ENCODE measurements at places on chromosomes 3 and 15.

- no peak for DNase-seq
These were observed 77.6 kb upstream of the POMGNT2 start for GRCh38 chr3:43183456-43183855.

DNA sequence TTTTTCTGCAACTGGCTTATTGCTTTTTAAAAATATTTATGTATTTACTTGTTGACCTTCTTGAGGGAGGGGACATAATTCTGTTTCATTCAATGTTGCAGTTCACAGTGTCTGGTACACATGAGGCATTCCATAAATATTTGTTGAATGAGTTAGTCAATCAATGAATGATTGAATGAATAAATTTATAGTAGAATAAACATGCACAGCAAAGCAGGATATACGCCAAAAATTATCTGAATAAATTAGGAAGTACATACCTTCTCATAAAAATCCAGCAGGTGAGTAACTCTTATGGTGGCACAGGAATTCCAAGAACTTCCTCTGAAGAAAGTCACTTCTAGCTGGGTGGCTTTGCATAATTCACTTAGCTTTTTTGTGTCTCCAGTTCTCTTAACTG lies 469.4 kb upstream of the ATP11B start:
- no peak for DNase-seq

DNA sequence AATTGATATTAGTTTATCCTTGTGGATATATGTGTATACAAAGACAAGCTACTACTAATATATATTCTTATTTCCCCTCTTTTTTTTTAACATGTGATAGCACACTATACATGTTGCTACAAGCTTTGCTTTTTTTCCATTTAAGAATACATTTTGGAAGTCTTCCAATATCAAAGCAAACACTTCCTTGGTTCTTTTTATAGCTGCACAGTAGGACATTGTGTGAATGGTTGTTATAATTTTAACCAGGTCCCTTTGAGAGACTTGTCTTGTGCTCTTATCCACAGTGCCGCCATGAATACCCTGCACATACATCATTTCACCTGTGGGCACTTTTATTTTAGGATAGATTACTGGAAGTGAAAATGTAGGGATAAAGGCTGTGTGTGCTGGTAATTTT lies 88.7 kb downstream of the CACNA2D3 start:
- DNase-seq = peak; percentile 91

DNA sequence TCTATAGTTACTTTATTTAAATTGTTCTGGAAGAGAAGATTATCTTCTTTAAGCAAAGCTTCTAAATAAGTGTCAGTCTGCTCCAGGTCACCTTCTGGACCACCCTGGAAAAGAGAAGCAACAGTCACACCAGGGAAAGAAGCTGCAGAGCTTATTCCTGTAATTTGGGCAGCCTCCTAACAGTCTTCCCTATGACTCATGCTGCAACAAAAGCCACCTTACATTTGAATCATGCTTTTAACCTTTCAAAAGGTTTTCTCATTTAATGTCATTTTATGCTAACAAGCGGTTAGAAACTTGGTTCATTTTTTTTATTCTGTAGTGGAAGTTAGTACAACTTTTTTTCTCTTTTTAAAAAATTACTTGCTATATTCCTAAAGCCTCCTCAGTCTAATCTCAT lies 5.3 kb upstream of the GUCA1C start:
- no peak for DNase-seq

- no peak for DNase-seq
These were observed 15.0 kb downstream of the TAGLN3 start for GRCh38 chr3:112013784-112014143.

DNA sequence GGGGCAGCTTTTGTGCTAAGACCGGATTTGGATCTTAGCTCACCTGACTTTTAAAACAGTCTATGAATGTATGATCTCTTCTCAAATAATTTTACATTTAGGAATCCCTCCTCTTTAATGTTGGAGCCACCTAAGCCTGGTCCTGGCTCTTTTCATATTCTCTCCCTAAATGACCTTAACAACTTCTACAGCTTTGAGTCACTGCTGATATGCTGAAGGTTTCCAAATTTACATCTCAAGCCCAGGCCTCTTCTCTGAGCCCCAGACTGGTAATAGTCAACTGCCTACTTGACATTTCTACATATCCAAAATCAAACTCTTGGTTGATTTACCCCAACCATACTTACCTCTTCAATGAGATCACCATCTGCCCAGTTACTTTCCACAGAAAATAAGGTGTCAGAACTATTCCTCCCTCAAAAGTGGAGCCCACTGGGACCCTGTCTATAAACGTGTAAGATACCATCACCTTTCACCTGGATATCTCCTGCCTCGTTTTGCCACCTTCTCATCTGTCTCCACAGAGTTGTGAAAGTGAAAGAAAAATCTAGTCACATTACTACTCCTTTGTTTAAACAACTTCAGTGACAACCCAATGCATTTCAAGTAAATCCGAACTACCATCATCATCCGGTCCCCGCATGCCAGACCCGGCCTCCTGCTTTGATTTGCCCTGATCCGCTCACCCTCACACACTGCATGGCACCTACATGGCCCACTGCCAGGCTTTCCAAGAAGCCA lies 48.8 kb downstream of the UBP1 start:
- DNase-seq = no peak

DNA sequence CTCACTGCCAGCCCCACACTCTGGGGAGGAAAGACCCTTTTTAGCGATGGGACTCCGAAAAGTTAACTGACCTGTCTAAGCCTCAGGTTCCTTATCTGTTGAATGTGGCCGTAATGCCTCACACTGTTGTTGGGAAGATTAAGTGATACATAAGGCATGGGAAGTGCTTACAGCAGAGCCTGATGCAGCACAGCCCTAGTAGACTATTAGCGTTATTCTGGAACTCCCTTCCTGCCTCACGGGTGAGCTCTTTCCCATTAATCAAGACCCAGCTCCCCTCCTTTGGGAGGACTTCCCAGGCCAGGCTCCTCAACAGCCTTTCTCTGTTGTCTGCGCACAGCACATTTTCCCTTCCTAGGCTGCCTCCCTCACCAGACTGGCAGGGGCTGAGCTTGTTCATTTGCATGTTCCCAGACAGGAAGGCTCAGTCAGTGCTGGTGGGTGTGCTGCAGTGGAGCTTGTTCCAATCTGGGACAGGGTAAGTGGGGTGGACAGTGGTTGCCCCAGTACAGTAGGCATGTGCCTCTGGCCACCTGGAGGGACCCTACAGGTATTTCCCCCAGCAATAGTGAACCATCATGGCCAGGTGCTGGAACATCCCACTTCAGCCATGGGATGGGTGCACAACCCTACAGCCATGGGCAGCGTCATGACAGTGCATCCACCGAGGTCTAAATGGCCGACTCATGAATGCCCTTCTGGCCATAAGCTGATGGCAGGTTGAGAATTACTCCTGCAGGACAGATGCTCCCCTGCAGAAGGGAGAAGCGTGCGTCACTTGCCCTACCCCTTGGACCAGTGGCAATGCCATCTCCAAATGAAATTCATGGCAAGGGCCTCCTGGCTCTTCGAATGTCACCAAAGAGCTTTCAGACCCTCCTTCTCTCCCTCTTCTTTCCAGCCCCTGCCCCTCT lies 5.8 kb upstream of the PSTPIP1 start:
- DNase-seq = no peak

GRCh38 chr3:46861605-46862368 lies 1.5 kb downstream of the MYL3 start:
- no peak for DNase-seq

- DNase-seq = no peak
These were observed 1398.0 kb upstream of the ALCAM start for GRCh38 chr3:103968751-103969150.

DNA sequence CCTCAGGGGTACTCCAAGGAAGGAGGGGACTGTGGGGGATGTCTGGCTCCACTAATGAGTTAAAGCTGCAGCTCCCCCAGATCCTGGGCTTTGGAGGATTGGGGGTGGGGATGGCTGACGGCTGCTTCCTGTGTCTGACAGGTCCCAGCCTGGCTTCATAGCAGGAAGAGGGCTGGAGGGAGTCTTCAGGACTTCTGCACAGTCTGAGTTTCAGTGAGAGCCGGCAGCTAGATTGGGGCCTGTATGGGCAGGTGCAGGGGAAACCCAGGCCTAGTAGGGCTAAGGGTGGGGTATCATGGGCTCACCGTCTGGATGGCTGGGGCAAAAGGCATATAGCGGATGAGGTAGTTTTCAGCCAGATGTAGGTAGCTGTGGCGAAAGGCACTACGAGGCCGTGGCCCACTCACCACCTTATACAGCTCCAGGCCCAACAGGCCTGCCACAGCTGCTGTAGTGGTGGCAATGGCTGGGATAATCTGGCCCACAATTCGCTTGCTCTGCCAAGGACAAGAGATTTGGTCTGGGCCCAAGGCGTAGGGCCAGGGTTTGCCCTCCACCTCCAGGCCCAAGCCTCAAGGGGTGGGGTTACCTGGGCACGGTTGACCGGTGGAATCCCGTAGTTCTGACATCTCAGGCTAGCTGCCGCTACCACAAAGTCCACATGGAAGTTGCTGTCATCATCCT lies 4.5 kb downstream of the INKA1 start:
- DNase-seq = no peak

DNA sequence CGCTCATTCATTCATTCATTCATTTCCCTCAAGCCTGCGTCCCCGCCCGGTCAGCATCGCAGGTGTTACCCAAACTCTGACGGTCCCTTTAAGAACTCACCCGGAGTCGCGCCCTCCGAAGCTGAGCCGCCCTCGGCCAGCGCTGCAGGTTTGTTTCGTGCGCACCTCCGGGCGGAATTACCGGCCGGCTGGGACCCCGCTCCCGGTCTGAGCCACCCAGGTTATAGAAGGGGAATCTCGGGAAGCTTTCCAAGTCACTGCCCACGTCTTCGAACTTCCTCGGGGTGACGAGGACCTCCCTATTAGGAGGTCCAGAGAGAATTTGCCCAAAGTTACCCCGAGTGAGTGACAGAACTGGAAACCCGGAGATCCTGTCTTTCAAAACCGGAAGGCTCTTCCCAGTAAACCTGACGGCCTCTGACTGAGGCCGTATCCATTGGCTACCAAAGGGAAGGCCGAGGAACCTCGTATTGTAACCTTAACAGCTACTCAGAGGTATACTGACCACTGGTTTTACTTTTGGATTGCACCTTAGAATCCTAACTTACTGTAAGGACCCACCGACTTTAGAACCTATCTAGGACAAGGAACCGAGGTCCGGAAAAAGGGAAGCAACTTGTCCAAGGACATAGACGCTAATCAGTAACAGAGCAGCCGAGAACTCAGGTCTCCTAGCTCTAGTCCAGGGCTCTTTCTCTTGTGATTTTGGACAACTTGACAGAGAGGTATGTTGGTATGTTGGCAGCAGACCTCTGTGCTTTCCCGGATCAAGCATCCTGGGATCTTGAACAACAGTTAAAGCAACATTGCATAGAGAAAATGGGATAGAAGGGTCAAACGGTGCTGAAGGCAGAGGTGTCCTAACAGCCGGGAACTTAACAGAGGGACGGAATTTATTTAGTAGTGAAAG lies 788 bp upstream of the DLG1 start:
- DNase-seq = peak; percentile 73

- DNase-seq = no peak
These were observed 81.6 kb upstream of the FEZF2 start for GRCh38 chr3:62454916-62455315.

DNA sequence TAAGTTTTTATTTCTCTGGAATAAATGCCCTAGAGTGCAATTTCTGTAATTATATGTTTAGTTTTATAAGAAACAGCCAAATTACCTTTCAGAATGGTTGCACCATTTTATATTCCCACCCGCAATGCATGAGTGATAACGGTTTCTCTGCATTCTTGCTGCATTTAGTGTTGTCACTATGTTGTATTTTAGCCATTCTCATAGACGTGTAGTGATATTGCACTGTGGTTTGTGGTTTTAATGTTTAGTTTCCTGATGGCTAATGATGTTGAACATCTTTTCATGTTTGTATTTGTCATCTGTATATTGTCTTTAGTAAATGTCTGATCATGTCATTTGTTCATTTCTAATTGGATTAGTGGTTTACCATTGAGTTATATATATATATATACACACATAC lies 73.0 kb upstream of the GOLIM4 start:
- no peak for DNase-seq

- DNase-seq = no peak
These were observed 469.1 kb downstream of the SOX2 start for GRCh38 chr3:182180654-182181385.

GRCh38 chr3:59766200-59766872 lies 716.5 kb upstream of the CFAP20DC start:
- no peak for DNase-seq

DNA sequence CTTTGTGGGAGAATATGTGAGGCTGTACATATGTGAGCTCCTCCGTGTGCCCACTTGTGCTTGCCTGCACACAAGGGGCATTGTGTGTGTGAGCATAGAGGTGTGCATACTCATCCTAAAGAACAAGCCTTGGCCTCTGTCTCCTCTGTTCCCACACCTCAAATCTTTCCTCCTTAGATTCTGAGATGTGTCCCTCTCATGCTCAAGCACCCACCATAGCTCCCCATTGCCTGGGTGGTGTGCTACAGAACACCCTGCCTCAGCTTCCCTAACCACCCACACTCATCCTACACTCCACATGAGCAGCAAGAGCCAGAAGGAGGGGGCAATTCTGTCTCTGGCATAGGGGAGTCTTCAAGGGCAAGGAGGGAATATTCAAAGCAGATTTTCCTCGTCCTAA lies 27.7 kb downstream of the LINGO1 start:
- DNase-seq = no peak

- DNase-seq = peak; percentile 34
These were observed 489 bp downstream of the GMPPB start for GRCh38 chr3:49723296-49723627.
